ENCODE measurements at places on chromosomes 2 and 18. TPM values are rescaled to one million over a fixed set of nuclear protein-coding genes. Genes with fewer than 3 reads are reported as not detected.

DNA sequence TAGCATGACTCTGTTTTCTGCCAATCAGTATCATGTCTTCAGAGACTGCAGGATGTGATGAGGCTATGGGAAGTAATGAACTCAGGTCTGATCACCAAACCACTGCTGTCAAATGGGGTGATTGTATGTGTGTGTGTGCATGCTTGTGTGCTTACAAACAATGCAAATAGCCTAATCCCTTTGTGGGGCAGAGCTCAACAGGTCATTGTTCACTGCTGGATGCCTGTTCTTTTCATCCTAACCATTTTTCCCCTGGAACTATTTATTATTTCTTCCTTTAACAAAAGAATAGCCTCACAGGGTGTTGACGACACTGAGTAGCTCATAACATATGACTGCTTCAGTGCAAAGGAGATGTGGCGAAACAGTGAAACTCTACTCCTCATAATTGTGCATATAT is 55.9 kb downstream of the NXPH2 start:
- no peak for DNase-seq

- no peak for DNase-seq
These were observed 235.8 kb upstream of the TNP1 start for GRCh38 chr2:217095511-217096205.

GRCh38 chr2:182586426-182586825 is 129.6 kb upstream of the DNAJC10 start:
- no peak for DNase-seq

DNA sequence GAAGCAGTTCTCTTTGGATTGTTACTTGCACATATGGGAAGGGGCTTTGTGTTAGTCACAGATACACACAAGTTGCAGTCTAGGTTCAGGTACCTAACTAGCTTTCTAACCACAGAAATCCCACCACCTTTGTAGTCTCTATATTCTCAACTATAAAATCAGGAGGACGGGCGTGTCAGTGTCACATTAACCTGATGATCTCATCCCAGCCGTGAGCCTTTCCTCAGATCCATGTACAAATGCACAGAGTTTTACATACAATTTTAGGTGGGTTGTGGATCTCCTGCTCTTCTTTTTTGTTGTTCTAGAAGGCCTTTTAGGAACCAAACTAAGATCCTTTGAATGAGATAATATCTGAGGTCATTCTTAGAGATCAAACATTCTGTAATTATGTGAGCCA is 94.0 kb downstream of the ZNF532 start:
- no peak for DNase-seq

- no peak for DNase-seq
These were observed 86.4 kb upstream of the ID2 start for GRCh38 chr2:8595428-8595805.

DNA sequence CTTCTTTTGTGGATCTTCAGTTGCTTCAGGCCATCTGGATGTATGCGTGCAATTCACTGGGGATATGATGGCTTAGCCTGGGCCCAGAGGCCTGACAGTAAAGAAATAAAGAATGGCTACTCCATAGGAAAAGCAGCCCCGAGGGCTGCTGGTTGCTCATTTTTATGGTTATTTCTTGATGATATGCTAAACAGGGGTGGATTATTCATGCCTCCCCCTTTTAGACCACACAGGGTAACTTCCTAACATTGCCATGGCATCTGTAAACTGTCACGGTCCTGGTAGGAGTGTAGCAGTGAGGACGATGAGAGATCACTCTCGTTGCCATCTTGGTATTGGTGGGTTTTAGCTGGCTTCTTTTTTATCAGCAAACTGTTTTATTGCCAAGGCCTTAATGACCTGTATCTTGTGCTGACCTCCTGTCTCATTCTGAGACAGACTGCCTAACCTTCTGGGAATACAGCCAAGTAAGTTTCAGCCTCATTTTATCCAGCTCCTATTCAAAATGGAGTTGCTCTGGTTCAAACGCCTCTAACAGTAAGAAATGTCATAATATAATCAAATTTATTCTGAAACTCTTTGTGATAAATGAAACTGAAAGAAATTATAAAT is 60.5 kb downstream of the DSEL start:
- no peak for DNase-seq

GRCh38 chr18:48347756-48348326 is 61.3 kb downstream of the ZBTB7C start:
- DNase-seq = no peak

DNA sequence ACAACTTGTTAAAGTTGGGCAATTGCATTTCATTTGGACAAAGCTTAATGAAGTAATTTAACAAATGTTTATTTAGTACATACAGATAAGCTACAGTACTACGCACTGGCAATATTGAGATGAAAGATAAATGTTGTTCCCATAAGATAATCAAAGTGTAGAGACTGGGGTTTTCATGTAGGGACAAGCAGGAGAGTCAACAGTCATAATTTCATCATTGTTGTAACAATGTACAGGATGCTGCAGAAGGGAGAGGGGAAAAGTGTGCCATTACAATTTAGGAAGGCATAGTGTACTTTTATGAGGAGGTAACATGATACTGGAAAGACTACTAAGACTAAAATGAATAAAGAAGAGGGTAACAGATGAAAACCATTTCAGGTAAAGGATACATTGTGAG is 441.6 kb downstream of the ERBB4 start:
- no peak for DNase-seq

DNA sequence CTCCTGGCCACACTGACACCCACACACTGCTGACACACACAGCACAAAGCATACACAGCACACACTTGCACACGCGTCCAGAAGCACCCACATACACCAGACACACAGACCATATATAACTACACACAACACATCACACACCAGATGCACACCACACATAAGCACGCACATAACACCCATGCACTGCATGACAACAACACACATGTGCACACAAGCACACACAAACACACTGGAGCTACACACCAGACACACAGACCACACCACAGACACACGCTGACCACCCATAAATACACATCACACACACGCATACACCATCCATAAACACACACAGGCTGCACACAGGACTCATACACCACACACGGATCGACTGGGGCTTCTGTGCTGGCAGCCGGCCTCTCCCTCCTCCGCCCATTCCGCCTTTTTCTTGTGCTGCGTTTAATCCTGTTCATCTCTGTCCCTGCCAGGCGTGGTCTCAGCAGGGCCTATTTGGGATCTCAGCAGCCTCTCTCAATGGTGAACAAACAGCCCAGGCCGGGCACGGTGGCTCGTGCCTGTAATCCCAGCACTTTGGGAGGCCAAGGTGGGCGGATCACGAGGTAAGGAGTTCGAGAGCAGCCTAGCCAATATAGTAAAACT is 396.9 kb upstream of the MYT1L start:
- DNase-seq = no peak

DNA sequence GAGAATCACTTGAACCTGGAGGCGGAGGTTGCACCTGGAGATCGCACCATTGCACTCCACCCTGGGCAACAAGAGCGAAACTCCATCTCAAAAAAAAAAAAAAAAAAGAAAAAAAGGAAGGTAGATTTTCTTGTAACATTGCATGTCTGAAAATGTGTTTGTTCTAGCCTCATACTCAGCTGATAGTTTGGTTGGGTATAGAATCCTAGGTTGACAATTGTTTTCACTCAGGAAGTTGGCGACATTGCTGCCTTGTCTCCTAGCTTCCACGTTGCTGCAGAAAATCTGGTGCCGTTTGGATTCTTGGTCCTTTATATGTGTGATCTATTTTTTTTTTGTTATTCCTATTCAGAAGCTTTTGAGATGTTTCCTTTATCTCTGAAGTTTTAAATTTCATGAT is 4.7 kb downstream of the ING5 start:
- no peak for DNase-seq

- DNase-seq = no peak
These were observed 208.4 kb downstream of the HDAC4 start for GRCh38 chr2:239192456-239192855.

DNA sequence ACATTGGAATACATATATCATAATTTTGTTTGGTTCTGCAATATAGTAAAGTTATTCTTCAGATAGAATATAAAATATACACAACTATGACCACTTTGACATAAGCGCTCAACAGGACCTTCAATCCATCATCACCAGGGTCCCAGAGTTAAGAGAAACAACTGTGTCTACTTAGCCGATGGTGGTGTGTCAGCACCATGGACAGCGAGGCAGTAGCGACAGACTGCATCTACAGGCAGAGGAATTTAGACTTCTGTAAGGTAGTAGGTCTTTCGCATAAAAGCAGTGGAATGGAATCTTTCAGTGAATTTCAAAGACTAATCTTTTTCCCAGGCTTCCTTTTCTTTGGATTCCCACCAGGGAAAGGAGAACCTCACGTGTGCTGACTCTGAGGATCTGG is 20.5 kb upstream of the LRPPRC start:
- no peak for DNase-seq

DNA sequence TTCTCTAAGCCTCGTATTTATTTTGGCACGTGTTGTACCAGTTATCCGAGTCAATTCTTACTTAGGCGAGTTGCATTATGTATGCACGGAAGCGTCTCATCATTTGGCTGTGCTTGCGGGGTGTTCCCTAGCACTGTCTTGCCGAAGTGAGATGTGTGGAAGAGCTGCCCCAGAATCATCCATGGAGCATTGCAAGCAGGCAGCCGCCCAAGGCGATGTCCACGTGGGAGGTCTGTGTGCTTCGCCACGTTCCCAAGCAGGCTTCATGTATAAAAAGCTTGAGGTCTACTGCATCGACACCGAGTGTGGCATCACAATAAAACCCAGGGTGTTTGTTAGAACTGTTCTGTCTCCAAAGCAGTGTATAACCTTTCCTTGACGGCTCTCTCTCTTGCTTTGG is 849.9 kb downstream of the DCDC2C start:
- no peak for DNase-seq

- no peak for DNase-seq
These were observed 24.7 kb upstream of the NRP2 start for GRCh38 chr2:205657579-205657978.

DNA sequence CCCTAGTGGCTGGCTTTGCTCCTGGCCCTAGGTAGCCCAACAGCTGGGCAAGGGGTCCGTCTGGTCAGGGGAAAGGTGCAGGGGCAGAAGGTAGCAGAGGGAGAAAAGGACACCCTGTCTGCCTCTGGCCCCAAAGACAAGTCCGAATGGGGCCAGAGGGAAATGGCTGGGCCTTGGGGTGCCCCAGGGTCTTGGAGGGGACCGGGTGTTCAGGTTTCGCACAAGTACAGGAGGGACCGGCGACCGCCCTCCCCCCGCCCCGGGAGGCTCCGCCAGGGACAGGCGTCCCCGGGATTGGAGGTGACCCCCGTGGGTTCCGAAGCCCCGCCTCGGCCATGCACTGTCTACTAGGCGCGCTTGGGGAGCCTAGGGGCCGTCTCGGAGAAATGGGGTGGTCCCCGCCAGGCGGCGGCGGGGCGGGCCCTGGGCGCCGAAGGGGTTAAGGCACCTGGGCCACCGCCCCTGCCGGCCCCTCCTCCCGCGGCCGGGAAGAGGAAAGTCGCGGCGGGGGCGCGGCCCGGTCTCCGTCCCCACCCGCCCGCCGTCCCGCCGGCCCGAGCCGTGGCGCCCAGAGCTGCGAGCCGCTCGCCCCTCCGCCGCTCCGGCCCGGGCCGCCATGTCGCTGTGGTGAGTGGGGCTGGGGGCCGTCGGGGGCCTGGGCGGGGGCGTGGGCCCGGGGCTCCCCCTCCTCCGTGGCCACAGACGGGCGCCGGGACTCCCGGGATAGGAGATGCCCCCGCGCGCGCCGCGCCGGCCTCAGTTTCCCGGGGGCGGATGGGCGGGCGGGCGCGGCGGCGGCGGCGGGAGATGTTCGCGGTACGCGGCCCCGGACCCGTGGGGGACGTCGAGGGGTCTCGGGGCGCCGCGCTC is at the start of gene B3GNT7:
Gene B3GNT7 (plus strand): TSS at position 523 of the 870 bp plus-strand sequence. CDS start 94 bp downstream, at position 617.
- DNase-seq = no peak

- DNase-seq = no peak
These were observed 70.5 kb downstream of the CACNB4 start for GRCh38 chr2:152028182-152028862.

- no peak for DNase-seq
These were observed 84.7 kb upstream of the TMEM200C start for GRCh38 chr18:5979971-5980457.

DNA sequence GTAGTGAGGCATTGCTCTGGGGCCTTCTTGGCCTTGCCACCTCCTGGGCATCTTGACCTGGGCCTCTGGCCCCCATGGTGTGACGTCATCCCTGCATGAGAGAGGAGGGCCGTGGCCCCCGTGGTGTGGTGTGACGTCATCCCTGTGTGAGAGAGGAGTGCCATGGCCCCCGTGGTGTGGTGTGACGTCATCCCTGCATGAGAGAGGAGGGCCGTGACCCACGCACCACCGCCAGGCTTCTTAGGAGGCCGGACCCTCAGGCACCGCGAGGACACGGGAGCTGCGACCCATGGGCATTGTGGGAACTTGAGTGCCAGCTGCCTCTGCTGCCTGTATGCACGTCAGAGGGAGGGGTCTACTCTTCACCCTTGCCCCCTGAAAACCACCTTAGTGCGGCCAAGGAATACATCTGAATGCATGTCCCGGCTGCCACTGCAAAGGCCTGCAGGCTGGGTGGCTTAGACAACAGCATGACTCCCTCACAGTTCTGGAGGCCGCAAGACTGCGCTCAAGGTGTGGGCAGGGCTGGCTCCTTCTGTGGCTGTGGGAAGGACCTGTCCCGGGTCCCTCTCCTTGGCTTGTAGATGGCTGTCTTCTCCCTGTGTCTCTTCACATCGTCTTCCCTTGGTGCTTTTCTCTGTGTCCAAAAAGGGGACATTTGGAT is 20.8 kb upstream of the OTOS start:
- no peak for DNase-seq

- no peak for DNase-seq
These were observed 30.9 kb upstream of the COL5A2 start for GRCh38 chr2:189210250-189211087.

GRCh38 chr2:79432731-79433146 is 80.1 kb upstream of the CTNNA2 start:
- no peak for DNase-seq

GRCh38 chr18:49949951-49950395 is 136.6 kb upstream of the ACAA2 start:
- no peak for DNase-seq

- DNase-seq = no peak
These were observed 60.3 kb upstream of the AGPS start for GRCh38 chr2:177332026-177332991.

- no peak for DNase-seq
These were observed 206.7 kb downstream of the AFF3 start for GRCh38 chr2:99935662-99936061.

DNA sequence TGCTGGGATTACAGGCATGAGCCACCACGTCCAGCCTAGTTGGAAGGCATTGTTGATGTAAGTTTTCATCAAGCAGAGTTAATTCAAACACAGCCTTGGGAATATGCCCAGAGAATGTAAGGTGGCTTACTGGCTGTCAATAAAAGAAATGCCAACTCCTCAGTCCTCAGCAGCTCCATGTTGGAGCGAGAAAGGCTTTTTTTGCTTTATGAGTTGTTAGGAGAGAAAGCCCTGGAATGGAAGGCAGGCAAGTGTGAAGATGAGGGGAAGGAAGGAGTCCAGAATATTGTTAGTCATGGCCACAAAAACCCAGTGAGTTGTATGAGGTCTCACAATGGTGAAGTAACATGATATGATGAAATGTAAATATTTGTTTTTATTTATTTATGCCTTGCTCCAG is 57.1 kb downstream of the MAP4K4 start:
- DNase-seq = no peak

PPM1G gene
- 43.6 TPM for total RNA-seq

FBLN7 gene
- total RNA-seq = 21.7 TPM

DNPEP gene
- 107 TPM for total RNA-seq

TLX2 gene
- 1.5 TPM for total RNA-seq

ATP8B1 gene
- total RNA-seq = not detected

L3MBTL4 gene
- 0.18 TPM for total RNA-seq

TMEFF2 gene
- total RNA-seq = not detected

MIB1 gene
- 45.1 TPM for total RNA-seq

FAM161A gene
- total RNA-seq = 2.1 TPM

RESP18 gene
- not detected for total RNA-seq

IL36RN gene
- total RNA-seq = not detected
